ENCODE measurements at places on chromosomes 5 and 9. TPM values are rescaled to one million over a fixed set of nuclear protein-coding genes. Genes with fewer than 3 reads are reported as not detected.

The OTP gene
- 0.03 TPM for total RNA-seq

The C5orf34 gene
- total RNA-seq = 5.2 TPM

The INSL6 gene
- total RNA-seq = not detected

The RNF180 gene
- 0.45 TPM for total RNA-seq

The SLC6A3 gene
- 0.09 TPM for total RNA-seq

The PCDH1 gene
- 2.4 TPM for total RNA-seq

The IRX1 gene
- total RNA-seq = not detected

The ZNF474 gene
- 0.22 TPM for total RNA-seq

The PCDHB5 gene
- 1.6 TPM for total RNA-seq

The ZNF346 gene
- total RNA-seq = 11.3 TPM

The NUTM2F gene
- total RNA-seq = not detected

The CXXC5 gene
- total RNA-seq = 22.9 TPM

The LIFR gene
- total RNA-seq = 6.5 TPM

The PPIC gene
- total RNA-seq = 16.4 TPM

The ORM2 gene
- total RNA-seq = not detected

The GRIA1 gene
- total RNA-seq = not detected

Data from A549 treated with CORT108297 at 1 μM for 4 hours (cell line).